ENCODE measurements at places on chromosomes 16 and 17. TPM values are rescaled to one million over a fixed set of nuclear protein-coding genes. Genes with fewer than 3 reads are reported as not detected.

Gene MRM3
- 32.0 TPM for total RNA-seq

Gene CNGB1
- total RNA-seq, result not detected

Gene MPV17L
- total RNA-seq, result 0.34 TPM

Gene TAT
- total RNA-seq, result not detected

Gene GDPD1
- 3.2 TPM for total RNA-seq

Gene UMOD
- total RNA-seq, result not detected

Gene ZNF500
- total RNA-seq, result 17.4 TPM

Gene ZPBP2
- total RNA-seq, result not detected

GRCh38 chr17:37743875-37744632 is 805 bp downstream of the HNF1B start:
- peaks cover 72% of the 10 kb centered on the region for H3K27me3 ChIP-seq
- H3K27ac ChIP-seq, result peak overlapping the region; percentile 27
- H3K4me3 ChIP-seq, result peak overlapping the region; percentile 84

DNA sequence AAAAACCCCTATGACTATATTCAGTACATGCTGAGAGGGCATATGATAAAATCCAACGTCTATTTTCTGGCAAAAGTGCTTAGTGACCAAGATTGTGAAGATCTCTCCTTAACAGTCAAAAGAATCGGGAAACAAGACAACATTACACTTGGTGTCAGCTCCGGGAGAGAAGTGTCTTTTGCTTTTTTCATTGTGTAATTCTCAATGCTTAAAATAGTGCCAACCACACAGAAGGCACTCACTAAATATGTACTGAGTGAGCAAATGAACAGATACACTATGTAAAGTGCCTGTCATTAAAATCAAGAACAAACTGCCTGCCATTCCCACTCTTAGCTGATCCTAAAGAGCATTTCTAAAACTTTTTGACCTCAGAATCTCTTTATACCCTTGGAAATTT is 34.1 kb downstream of the VPS53 start:
- no peaks in the 10 kb centered on the region for H3K27me3 ChIP-seq
- no peak for DNase-seq
- peaks cover 22% of the 10 kb centered on the region for H3K4me1 ChIP-seq
- no peak overlapping the region for H3K4me3 ChIP-seq
- H3K27ac ChIP-seq, result no peak overlapping the region

DNA sequence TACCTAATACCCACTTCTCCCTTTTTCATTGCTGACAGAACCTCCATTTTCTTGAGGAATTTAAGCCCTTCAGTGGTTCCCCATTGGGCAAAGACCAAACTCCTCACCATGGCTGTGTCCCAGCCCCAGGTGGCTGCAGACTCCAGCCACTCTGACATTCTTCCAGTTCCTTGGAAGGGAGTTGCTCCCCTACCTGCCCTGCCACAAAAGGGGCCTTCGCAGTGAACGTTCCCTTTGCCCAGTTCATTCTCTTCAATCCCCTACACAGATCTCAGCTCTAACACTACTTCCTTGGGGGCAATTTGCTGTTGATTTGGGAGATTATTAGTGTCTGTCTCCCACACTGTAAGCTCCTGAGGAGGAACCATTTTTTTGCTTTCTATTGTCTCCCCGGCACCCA is 3.2 kb upstream of the AKTIP start:
- no peaks in the 10 kb centered on the region for H3K36me3 ChIP-seq
- no peak overlapping the region for H3K27ac ChIP-seq
- peaks cover 66% of the 10 kb centered on the region for H3K4me1 ChIP-seq
- H3K27me3 ChIP-seq, result no peaks in the 10 kb centered on the region

DNA sequence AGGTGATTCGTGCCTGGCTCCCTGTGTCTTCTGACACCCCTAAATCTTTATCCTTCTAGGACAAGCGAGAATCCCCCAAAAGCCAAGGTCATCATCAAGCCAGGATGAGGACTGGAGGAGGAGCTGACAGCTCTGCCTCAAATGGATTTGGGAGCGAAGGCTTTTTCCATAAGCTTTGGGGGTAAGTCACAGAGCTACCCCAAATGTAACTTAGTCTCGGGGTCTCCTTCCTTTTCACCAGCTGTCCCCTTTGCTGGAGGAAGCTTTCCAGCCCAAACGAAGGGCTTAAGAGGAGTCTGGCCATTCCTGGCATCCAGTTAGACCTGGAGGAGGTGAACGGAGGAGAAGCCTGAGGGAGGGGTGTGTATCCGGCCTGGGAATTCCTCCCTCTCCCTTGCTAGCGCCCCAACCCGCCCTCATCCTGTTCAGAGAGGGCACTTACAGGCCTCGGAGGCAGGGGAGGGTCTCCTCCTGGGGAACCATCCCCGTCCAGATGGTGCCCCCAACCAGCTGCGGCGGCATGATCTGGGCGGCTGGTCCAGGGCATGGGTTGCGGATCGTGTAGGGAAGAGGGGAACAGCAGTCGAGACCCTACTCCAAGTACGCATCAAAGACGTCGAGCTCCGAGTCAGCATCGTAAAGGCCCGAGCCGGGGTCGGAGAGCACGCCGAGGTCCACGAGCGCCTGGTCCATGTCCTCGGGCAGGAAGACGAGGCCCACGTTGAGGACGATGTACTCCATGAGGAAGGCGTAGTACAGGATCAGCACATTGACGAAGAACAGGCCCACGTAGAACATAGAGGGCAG is 938 bp downstream of the DEXI start:
- H3K4me1 ChIP-seq, result peaks cover 70% of the 10 kb centered on the region
- peak overlapping the region; percentile 88 for H3K27ac ChIP-seq
- peaks cover 22% of the 10 kb centered on the region for H3K36me3 ChIP-seq
- H3K27me3 ChIP-seq, result no peaks in the 10 kb centered on the region

DNA sequence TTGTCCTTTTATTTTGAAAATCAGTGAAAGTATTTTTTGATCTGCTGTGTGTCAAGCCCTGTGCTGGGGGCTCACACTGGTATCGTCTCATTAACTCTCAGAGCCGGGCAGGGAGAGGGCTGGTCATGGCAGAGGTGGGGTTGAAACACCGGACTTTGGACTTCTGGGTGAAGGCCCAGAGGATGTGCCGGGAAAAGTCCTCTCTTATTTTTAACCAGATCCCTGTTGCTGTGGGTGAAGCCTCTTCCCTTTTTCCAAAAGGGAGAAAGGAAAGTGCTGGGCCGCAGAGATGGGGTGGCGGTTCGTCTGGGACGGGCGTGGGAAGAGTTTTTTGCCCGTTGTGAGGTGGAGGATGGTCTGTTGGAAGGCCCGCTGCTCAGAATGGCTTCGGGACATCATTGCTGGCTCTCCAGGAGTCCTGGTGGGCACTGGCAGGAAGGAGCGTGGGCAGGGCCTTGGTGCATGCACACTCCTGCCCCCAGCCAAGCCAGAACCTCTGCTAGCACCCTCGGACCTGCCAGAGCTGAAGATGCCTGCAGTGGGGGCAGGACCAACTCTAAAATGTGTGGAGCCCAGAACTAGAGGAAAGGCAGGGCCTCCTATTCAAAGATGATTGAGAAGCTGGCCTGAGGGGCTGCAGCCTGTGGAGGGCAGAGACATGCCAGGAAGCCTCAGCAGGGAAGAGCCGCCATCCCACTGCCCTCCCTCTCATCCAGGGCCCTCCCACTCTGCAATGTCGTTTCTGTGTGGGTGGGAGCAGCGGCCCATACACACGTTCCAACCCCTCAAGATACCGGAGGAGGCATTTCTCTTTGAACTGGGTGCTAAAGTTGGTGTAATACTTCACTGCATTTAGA is 213.2 kb downstream of the CCDC182 start:
- peaks cover 45% of the 10 kb centered on the region for H3K4me1 ChIP-seq
- no peak for DNase-seq
- peak overlapping the region; percentile 55 for H3K27ac ChIP-seq
- H3K27me3 ChIP-seq, result no peaks in the 10 kb centered on the region
- no peak overlapping the region for H3K4me3 ChIP-seq
- H3K36me3 ChIP-seq, result peaks cover 14% of the 10 kb centered on the region

GRCh38 chr16:10949424-10949970 is 5.1 kb downstream of the CLEC16A start:
- H3K4me3 ChIP-seq, result peak overlapping the region; percentile 53
- H3K27ac ChIP-seq, result peak overlapping the region; percentile 41
- no peaks in the 10 kb centered on the region for H3K36me3 ChIP-seq
- no peaks in the 10 kb centered on the region for H3K27me3 ChIP-seq

- H3K4me1 ChIP-seq, result no peaks in the 10 kb centered on the region
- no peaks in the 10 kb centered on the region for H3K27me3 ChIP-seq
- DNase-seq, result no peak
- H3K4me3 ChIP-seq, result no peak overlapping the region
- H3K27ac ChIP-seq, result no peak overlapping the region
- H3K36me3 ChIP-seq, result peaks cover 50% of the 10 kb centered on the region
Observed at GRCh38 chr17:39527220-39527813, 66.0 kb downstream of the CDK12 start.

DNA sequence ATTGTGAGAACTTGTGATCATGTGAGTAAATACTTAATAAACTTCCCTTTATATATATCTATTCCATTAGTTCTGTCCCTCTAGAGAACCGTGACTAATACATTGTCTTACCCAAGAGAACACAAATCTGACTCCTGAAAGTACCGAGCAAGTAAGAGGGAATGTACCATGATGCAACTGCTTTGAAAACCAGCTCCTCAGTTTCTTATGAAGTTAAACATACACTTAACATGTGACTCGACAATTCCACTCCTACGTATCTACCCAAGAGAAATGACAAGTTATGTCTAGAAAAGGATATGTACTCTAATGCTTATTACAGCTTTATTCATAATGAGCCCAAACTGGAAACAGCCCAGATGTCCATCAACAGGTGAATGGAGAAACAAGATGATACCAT is 8.8 kb upstream of the GJD3 start:
- H3K27me3 ChIP-seq, result no peaks in the 10 kb centered on the region
- no peaks in the 10 kb centered on the region for H3K36me3 ChIP-seq
- peak overlapping the region; percentile 6 for H3K27ac ChIP-seq
- peaks cover 33% of the 10 kb centered on the region for H3K4me1 ChIP-seq
- DNase-seq, result no peak

DNA sequence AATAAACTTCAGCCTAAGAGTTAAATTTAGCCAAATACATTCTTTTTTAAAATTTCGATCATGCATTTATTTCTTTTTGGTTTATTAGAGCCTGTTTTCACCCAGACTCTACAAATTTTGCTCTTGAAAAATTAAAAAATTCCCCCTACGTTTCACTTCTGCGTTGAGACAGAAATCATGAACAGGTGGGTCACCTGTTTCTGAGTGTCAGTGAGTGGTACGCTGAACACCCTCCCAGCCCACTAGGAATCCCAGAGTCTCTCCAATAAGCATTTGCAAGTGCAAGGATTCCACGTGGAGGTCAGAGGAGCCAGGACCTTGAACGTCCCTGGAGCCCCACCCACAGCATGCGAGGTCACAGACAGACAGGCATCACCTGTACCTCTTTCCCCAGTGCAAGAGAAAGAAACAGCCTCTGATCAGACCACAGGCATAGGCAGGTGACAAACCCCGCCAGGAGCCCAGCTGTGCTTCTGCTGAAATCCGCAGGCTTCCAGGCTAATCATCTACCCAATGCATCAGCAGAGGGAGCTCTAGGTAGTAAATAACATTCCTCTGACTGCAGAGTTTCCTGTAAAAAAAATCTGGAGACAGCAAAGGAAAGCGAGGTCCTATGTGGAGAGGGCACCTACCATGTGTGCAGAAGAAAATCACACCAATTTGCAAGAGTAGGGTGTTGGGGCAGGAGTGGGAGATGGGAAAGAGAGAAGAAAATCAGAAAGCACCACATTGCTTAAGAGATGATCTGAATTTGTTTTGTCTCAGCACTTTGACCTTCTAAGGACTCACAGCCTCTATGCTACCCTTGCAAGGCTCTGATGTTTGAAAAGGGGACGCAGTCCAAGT is 5.9 kb upstream of the XYLT1 start:
- H3K4me1 ChIP-seq, result peaks cover 34% of the 10 kb centered on the region
- no peaks in the 10 kb centered on the region for H3K36me3 ChIP-seq
- H3K27ac ChIP-seq, result no peak overlapping the region
- no peak overlapping the region for H3K4me3 ChIP-seq

- no peak overlapping the region for H3K27ac ChIP-seq
- H3K36me3 ChIP-seq, result peaks cover 3% of the 10 kb centered on the region
- DNase-seq, result no peak
Observed at GRCh38 chr17:8128125-8128784, 4.3 kb upstream of the HES7 start.

GRCh38 chr17:56608944-56609343 is 15.4 kb downstream of the NOG start:
- no peak overlapping the region for H3K27ac ChIP-seq
- no peaks in the 10 kb centered on the region for H3K36me3 ChIP-seq
- H3K27me3 ChIP-seq, result peaks cover 2% of the 10 kb centered on the region
- no peak for DNase-seq
- no peak overlapping the region for H3K4me3 ChIP-seq

DNA sequence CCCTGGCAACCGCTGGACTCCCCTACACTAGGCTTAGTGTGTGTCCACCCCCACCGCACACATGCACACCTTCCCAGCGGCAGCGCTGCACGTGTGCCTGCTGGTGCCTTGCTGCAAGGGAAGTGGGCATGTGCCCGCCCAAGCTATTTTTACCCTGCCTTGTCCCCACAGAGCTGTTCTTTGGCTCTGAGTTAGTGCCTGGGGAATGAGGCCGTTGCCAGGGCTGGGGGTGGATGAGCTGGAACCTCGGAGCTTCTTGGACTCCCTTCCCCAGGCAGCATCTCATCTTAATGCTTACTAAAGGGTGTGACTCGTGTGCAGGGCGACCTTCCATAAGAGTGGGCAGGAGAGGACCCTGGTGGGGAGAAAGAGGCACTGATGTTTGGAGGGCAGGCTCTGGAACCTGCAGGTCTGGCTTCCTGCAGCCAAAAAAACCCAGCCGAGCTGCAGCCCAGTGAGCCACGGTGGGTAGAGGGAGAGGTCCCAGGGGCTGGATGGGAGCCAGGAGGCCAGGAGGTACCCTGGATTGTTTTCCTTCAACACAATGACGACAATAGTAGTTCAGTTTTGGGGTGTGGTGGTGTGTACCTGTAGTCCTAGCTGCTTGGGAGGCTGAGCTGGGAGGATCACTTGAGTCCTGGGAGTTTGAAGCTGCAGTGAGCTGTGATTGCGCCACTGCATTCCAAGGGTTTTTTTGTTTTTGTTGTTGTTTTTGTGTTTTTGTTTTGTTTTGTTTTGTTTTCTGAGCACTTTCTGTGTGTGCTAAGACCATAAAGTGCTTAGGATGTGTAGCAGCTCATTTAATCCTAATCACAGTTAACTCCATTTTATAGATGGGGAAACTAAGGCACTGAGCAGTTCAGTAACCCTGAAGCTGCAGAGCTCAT is 119.1 kb downstream of the RAB11FIP4 start:
- peak overlapping the region; percentile 100 for H3K27ac ChIP-seq
- peaks cover 3% of the 10 kb centered on the region for H3K36me3 ChIP-seq
- DNase-seq, result no peak

GRCh38 chr17:77178050-77178449 is 37.3 kb downstream of the SEC14L1 start:
- H3K27ac ChIP-seq, result no peak overlapping the region
- H3K4me1 ChIP-seq, result peaks cover 15% of the 10 kb centered on the region
- H3K36me3 ChIP-seq, result peaks cover 42% of the 10 kb centered on the region
- H3K4me3 ChIP-seq, result no peak overlapping the region

Measured in activated T-helper 1 cell treated with anti-CD3 and anti-CD28 coated beads, Interleukin-12 subunit alpha, Interleukin-12 subunit beta, Interleukin-2, Interleukin-4 antibody, amounts not matched to agents 30 ng/mL and 10 ng/mL and 1 ng/mL, durations not matched to agents 14 hours and 24 hours and 36 hours (primary cell).